Activated T-cell treated with anti-CD3 and anti-CD28 coated beads, Interleukin-2, amount 50 U/mL, for 48 hours (primary cell): ENCODE measurements at places on chromosomes 5 and 9.

- DNase-seq = no peak
Measured at GRCh38 chr9:83977196-83977595, 2.8 kb downstream of the HNRNPK start.

DNA sequence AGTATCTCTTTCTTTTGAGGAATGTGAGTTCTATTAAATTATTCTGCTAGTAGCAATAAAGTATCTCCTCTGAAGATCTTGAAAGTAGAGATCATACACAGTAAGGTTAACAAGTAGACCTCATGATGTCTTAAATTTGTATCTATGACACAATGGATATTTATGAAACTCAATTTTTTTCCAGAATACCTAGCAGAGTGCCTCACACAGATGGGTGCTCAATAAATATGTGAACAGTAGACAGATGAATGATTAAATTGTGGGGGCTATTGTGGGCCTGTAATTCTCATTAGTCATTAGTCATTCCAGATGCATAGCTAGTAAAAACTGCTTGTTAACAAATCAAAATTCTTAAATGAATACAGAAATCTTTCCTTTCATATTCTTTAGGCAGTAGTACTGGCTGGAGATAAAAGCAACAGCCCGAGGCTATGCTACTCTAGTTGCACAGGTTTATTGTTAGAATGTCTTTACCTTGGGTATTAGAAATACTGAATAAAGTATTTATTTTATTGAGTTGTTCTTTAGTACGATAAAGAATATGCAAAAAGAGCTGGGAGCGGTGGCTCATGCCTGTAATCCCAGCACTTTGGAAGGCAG is 22.0 kb downstream of the CHD1 start:
- no peak for DNase-seq

DNA sequence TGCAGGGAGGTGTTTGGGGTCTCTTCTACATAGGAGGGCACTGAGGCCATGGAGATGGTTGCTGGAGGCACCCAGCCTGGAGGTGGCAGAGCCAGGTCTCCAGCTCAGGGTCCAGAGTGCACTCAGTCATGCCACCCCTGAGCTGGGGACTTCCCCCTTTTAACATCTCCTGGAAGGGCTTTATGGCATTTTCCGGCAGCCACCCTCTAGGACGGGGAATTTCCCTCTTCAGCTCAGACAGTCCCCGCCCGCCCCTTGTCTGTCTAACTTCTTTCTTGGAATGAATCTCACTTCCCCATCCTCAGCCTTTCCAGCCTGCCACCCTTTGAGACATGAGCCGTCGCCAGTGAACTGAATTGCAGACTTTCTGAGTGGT is 49.9 kb downstream of the COL15A1 start:
- DNase-seq = peak; percentile 61

GRCh38 chr9:76371901-76372300 is 22.3 kb downstream of the RFK start:
- DNase-seq = no peak

DNA sequence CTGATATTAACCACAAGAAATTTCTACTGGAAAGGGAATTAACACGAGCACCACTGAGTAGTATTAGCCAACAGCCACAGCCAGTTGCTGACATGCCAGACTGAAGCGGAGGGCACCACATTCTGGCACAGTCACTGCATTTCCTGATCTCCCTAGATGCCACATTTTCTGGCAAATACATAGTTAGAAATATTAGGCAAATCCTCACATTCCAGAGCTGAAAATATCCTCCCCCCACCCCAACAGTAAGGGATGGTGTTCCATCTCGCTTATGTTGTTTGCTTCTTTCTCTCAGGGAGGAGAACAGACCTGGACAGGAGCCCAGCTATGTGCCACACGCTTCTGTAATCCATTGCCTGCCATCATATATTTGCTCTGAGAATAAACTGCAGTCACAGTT is 32.8 kb upstream of the MCTP1 start:
- no peak for DNase-seq
